ENCODE measurements at places on chromosomes 7 and 10.

DNA sequence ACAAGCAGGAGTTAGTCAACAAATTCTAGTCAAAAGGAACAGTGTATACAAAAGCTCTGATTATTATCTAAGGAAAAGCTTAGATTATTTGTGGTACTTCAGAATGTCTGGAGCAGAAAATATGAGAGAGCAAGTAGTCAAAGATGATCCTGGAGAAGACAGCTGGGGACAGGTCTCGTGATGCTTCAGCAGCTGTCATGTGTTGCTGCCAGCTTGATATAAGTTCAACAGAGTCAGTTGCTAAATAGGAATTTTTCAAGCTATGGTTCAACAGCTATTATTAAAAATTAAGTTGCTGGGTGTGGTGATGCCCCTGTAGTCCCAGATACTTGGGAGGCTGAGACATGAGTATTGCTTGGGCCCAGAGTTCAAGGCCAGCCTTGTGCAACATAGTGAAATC, 240.0 kb upstream of the RHOBTB1 start:
- no peak for DNase-seq

GRCh38 chr7:99990460-99990852, 14.6 kb upstream of the AZGP1 start:
- DNase-seq, result no peak

GRCh38 chr10:80471001-80471400, 16.9 kb downstream of the TSPAN14 start:
- no peak for DNase-seq

GRCh38 chr10:74889662-74889998, 63.2 kb downstream of the KAT6B start:
- no peak for DNase-seq

DNA sequence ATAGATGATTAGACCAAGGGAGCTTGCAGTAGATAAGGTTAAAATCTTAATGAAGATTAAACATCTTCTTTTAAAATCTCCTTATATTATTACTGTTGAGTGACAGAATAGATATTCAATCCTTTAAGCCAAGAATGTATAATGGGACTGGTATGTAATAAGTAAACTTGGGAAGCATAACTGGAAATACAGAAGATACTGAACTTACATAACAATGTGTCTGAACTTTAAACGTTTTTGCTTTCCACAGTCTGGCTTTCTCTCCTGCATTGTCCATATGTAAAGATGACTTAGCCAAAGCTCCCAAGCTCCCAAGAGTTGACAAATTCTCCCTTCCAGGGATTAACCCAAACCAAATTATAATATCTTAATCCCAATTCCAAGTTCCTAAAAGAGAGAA, 129.8 kb downstream of the KCND2 start:
- no peak for DNase-seq

GRCh38 chr7:42198296-42198695, 38.7 kb downstream of the GLI3 start:
- no peak for DNase-seq

DNA sequence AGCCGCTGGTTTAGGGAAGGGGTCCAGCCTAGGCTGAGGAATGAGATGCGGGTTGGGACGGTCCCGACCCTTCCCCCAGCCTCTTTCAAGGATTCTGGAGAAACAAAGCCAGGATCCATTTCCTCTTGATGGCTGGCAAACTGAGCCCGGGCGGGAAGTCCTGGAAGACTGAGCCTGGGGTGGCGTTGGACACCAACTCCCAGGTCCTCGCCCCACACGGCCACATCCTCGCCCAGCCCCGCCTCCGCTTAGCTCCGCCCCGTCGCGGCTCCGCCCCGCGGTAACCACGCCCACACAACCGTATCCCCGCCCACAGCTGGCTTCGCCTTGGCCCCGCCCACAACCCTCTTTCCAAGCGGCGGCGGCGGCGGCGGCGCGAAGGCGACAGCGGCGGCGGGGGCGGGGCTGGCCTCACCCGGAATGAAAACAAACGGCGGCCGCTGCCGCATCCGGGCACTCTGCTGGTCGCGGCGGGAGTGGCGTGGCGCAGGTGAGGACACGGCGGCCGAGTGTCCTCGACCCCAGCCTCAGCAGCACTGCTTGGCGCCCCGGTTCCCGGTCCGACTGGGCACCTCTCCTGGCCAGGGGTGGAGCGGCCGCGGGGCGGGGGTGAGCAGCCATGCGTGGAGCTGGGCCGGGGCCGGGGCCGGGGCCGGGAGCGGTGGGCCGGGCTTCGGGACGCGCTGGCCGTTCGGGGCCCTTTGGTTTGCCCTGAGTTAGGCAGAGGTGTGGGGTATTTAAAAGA, at the start of gene NUB1:
Gene NUB1, plus strand, starts transcription at position 456 of the 745 bp plus-strand sequence. CDS start 3,538 bp downstream, outside the sequence.
- DNase-seq, result peak; percentile 23

- no peak for DNase-seq
Measured at GRCh38 chr10:66586073-66586472, 339.8 kb upstream of the LRRTM3 start.

DNA sequence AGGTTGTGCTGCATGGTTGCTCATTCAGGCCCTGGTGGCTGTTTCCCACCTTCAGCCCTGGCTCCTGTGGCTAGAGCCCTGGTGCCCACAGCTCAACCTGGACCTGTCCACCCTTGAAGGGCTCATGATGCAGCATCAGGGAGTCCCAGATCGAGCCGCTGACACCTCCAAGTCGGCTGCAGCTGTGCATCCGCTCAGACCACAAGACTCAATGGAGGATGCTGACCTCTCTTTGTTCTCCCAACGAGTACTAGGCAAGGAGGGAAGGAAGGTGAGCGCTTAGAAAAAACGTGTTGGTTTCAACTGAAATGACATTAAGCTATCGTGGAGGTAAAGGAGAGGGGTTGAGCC, 9.5 kb upstream of the C10orf95 start:
- DNase-seq, result no peak

GRCh38 chr7:101450064-101450463, 87.4 kb downstream of the COL26A1 start:
- no peak for DNase-seq

GRCh38 chr10:89085153-89085552, 94.6 kb downstream of the FAS start:
- no peak for DNase-seq

GRCh38 chr7:139543801-139544603, 20.5 kb downstream of the CLEC2L start:
- no peak for DNase-seq

DNA sequence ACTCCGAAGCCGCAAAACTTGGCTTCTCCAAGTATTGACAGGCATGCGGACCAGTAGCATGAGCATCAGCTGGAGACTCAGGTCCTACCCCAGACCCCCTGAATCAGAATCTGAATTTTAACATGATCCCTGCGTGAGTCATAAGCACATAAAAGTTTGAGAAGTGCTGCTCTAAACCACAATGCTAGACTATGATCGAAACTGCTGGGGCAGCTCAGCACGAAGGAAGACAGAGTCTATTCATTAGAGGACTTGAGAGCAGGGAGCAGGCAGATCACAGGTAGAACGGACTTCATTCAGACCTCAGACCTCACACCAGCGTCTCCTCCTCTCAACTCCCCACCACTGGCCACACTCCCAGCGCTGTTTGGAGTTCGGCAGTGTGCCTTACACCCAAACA, 16.9 kb downstream of the CAMK2G start:
- no peak for DNase-seq

DNA sequence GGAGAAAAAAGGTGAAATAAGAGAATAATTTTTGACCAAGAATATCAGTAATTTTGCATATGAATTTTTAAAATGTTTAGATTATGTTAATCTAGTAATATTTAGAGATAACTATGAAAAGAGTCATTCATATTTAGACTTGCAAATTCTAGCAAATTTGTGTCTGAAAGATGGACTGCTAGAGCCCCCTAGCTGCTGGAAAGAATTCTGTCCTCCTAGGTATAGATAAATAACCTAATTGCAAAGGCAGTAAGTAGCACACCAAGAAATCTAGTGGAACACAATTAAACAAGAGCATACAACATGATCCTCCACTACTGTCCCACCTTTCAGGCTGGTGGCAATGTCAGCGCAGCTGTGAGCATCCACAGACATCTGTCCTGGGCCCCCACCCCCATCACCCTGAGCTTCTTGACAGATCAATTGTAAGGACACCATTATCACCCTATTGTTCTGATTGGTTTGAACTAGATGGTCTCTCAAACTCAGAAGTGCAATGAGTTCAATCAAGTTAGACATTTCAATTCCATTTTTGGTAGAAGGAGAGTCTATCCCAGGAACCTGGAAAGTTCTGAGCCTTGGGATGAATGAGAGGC, 15.0 kb upstream of the GFRA1 start:
- DNase-seq, result no peak

- DNase-seq, result no peak
Measured at GRCh38 chr7:75879771-75880184, 944 bp downstream of the RHBDD2 start.

GRCh38 chr10:86658751-86659150, 4.4 kb downstream of the OPN4 start:
- DNase-seq, result no peak

GRCh38 chr7:78779788-78780187, 673.7 kb downstream of the MAGI2 start:
- no peak for DNase-seq

DNA sequence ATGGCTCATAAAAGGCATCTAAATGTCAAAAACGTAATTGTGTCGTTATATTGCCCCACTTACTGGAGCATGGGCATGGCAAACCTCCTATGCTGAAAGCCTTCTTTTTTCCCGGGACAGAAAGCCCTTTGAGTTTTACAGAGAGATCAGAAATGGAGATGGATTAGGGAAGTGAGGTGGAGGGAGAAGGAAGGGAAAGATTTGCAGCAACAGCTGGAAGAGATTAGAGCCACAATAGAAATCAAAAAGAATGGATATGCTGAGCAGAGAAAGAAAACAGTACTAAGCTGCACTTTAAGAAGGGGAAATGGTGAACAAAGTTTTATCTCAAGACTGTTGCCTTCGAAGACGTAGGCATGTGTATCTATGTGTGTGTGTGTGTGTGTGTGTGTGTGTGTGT, 97.2 kb upstream of the PCGF5 start:
- no peak for DNase-seq

DNA sequence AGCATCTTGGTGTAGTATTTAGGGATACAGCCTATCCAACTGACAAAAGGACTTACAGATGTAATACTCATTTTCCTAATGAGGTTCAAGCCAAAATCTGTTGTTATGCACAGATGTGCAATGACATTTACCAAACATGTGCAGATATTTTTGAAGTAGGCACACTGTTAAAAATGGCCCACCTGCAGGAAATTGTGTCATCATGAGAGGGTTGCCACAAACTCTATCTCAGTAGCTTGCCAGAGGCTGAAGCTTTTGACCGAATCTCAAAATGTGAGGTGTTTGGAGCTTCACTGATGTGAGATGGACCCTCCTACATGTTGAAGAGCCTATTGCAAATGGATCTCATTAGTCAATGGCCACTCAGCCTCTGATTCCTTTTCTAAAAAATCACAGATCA, 89.7 kb upstream of the CSTF2T start:
- DNase-seq, result no peak

GRCh38 chr10:76113952-76114351, 682.5 kb downstream of the LRMDA start:
- no peak for DNase-seq

- DNase-seq, result no peak
Measured at GRCh38 chr7:134690016-134690415, 43.4 kb downstream of the BPGM start.

- DNase-seq, result no peak
Measured at GRCh38 chr10:69434169-69434568, 17.1 kb upstream of the TSPAN15 start.

DNA sequence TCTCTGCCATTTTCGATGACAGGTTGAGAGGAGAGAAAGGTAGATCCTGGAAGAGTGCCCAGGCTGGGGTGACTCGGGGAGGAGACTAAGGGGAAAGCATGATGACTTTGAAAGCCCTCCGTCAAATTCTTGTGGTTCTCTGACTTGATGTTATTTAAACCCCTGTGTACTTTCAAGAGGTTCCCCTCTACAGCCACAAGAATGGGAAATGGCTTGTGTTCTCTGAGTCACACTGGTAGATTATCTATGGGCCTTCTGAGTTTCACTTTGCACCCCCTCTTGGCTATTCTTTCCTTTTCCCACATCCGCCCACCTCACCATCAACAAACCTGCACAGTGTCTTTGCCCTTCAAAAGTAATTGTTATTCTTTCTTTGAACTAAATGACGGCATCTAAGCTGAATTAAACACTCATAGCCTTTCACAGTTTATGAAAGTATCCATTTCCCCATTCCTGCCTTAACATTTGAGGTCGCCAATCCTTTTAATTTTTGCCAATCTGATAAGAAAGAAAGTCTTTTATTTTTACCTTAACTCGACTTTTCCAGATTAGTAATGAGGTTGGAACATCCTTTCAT, 24.1 kb downstream of the PRF1 start:
- no peak for DNase-seq

DNA sequence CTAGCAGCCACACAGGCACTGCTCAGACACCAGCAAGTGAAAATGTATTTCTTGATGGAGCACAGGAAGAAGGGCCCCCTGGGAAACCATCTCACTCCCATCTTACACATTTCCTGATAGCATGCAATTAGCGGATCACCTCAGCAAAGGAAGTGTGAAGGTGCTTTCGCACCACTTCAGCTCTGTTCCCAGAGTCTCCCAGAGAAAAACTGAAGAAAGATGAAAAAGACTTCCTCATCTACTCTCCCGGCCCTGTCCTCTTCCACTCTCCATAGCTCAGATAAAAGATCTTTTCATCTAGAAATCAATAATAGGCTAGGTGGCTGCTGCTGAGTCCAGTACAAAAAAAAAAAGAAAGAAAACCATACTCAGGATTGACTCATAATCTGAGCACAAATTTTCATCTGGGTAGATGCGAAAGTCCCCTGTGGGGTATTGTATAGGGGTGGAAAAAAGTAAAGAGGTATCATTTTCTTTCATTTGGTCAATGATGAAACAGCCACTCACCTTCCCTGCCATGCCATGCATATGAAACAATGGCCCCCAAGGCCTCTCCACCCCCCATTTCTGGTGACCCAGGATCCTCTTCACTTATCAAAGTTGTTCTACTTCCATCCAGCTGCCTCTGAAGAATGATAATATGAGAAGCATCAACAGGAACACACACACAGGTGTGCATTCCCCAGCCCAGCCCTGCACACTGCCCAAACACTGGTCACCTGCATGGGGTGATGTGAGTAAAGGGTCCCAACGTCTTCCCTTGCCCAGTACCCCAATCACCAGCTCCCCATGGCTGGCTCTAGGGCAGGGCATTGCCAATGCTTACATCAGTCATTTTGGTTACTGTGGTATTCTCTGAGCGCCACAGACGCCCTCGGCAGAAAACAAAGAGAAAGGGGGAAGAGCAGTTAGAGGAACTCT, 48.8 kb upstream of the DGKI start:
- DNase-seq, result no peak

All from NCI-H2081 treated with DMSO at 0.1 percent for 48 hours (cell line).